ENCODE measurements at places on chromosomes 6 and 20.

GRCh38 chr20:4401601-4402000 lies 320.1 kb upstream of the PRND start:
- no peak for DNase-seq

GRCh38 chr20:20224806-20225205 lies 143.1 kb upstream of the INSM1 start:
- DNase-seq, result no peak

- no peak for DNase-seq
Observed at GRCh38 chr20:16759181-16759563, 11.0 kb downstream of the OTOR start.

DNA sequence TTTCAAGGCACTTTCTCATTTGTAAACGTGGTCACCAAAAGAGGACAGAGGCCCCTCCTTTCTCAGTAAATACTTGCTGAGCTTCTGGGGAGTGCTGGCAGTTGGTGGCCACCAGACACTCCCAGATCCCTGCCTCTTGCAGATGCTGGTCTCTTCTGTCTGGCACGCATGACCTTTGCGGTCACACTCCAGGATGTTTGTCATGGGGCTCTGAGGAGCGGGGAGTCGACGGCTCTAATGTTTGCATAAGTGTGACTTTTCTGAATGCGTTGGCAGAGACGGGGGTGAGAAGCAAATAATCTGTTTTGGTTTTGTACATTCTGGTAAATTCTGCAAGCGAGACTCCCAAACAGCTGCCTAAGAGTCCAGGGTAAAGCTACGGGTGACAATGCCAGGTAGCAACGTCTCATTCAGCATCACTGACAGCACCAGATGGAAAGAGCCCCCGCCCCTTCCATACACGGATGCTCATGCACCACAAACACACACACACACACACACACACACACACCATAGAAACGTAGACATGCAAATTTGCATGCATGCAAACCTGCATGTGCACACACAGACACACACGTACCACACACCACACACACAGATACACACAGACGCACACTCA lies 101.1 kb downstream of the YTHDF1 start:
- DNase-seq, result no peak

DNA sequence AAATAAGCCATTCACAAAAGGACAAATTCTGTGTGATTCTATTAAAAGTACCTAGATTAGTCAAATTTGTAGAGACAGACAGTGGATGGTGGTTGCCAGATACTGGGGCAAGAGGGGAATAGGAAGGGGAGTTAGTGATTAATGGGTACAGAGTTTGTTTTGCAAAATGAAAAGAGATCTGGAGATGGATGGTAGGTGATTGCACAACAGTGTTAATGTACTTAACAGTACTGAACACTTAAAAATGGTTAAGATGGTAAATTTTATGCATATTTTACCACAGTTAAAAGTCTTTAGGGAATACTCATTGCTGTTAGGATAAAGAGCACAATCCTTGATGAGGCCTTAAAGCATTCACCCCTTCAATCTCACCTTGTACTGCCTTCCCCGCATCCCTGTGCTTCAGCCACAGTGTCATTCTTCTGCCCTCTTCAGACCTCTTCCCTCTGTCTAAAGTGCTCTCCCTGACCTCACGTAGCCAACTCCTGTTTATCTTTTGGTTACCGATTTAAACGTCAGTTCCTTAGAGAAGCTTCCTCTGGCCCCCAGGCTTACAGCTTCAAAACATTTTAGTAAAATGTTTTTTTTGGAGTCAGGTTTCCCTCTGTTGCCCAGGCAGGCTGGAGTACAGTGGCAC lies 11.8 kb downstream of the PSMF1 start:
- no peak for DNase-seq

GRCh38 chr6:125899726-125900182 lies 56.8 kb upstream of the HINT3 start:
- no peak for DNase-seq

GRCh38 chr6:168559574-168560098 lies 118.7 kb downstream of the SMOC2 start:
- DNase-seq, result no peak

DNA sequence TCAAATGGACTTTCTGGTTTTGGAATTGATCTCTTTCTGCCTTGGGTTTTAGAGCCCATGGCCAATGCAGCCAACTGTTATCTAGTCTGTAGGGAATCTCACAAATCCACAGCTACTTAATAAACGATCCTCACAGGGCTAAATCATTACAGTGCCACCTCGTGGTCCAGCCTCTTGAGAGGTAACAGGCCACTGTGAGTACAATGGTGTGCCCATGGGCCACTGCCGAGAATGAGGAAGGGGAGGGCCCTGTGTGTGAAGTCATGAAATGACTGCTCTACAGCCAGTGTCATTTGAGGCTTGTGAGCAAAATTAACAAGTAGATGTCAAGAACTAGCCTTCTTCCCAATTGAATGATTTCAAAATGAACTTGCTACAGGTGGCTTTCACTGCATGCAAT lies 54.3 kb upstream of the GMPR start:
- DNase-seq, result peak; percentile 51

- no peak for DNase-seq
Observed at GRCh38 chr20:51321343-51322163, 221.0 kb downstream of the NFATC2 start.

DNA sequence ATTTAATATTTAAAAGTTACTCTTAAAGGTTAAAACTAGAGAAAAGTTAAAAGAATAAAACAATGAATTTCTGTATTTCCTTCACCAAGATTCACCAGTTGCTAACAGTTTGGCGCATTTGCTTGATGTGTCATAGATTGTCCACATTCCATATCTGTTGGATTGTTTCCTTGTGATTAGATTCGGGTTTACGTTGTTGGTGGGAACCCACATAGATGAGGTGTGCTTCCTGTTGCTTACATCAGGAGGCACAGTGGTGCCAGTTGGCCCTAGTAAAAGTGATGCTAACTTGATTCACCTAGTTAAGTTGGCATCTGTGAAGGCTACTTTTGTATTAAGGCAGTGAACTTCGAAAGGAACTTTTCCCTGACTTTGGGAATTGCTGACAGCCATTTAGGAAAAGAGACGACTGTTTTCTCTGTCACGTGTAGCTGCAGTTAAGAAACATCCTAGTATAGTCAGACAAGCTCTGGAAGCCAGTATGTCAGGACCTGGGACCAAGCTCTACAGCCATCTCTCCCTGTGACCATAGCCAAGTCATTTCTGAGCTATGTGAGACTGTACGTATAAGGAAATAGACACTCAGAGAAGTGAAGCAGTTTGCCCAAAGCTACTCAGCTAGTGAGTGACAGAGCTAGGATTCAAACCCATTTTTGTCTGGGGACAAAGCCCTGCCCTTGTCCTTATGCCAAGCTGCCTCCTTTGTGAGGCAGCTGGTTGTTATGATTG lies 49.0 kb downstream of the PPARD start:
- DNase-seq, result no peak

- DNase-seq, result no peak
Observed at GRCh38 chr6:82169138-82169876, 78.2 kb downstream of the IBTK start.

GRCh38 chr20:46252352-46253091 lies 55.8 kb downstream of the CDH22 start:
- DNase-seq, result no peak

GRCh38 chr6:436308-437036 lies 44.9 kb downstream of the IRF4 start:
- DNase-seq, result no peak
